ENCODE measurements at places on chromosomes 5 and 9. TPM values are rescaled to one million over a fixed set of nuclear protein-coding genes. Genes with fewer than 3 reads are reported as not detected.

GPRIN1 gene
- 4.6 TPM for total RNA-seq

CCNJL gene
- total RNA-seq = not detected

LVRN gene
- total RNA-seq = 0.11 TPM

PDCD1LG2 gene
- not detected for total RNA-seq

CDO1 gene
- total RNA-seq = not detected

STC2 gene
- total RNA-seq = not detected

CA9 gene
- 26.8 TPM for total RNA-seq

MSX2 gene
- not detected for total RNA-seq

PLPPR1 gene
- not detected for total RNA-seq

DNA sequence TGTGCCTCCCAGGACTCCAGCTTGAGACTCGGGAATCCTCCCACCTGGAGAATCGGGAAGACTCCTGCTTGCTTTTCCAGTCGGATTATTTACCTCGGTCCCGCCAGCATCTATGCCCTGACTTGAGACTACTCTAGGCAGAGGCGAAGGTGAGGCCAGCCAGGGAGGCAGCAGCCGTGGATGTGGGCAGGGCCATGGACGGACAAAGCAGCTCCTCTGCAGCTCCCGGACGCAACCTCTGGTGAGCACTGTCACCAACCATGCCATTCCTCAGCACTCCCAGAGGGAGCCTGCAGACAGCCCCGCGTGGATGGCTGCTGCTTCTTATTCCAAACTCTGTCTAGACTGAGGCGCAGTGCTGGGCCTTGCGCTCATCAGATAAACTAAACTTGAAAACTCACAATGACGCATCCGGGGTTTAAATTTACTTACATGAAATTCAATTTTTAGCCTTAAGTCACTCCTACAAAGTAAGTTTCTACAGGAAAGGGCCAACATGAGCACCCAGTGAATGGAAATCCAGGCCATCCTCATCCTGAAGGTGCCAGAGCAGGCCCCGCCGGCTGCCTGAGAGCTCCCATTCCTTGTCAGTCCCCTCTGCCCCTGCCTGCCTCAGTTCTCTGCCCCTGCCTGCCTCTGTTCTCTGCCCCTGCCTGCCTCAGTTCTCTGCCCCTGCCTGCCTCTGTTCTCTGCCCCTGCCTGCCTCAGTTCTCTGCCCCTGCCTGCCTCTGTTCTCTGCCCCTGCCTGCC lies 17.8 kb downstream of the MED10 start:
- no peaks in the 10 kb centered on the region for H3K4me1 ChIP-seq
- no peak overlapping the region for H3K4me3 ChIP-seq

DNA sequence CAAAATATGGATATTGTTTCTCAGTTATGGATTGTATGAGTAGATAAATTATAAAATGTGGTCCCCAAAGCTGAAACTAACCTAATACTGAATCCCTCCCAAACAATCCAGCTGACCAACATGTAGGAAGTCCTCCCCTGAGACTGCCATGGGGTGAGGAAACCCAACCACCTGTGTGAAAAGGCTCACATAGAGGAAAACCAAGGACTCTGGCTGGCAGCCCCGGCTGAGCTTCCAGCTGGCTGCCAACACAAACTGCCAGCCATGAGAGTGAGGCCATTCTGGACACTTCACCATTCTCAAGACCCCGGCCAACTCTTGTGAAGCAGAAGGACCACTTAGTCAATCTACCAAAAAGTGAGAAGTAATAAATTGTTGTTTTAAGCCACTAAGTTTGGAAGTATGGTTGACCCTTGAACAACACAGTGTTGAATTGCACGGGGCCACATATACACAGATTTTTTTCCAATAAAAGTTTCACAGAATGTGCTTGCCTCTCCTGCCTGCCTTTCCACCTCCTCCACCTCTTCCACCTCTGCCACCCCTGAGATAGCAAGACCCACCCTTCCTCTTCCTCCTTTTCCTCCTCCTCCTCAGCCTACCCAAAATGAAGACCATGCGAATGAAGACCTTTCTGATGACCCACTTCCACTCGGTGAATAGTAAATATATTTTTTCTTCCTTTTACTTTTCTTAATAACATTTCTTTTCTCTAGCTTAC lies 15.3 kb upstream of the NRG2 start:
- H3K4me3 ChIP-seq = no peak overlapping the region
- no peaks in the 10 kb centered on the region for H3K36me3 ChIP-seq
- no peaks in the 10 kb centered on the region for H3K4me1 ChIP-seq

GRCh38 chr5:73328640-73329039 lies 119.9 kb downstream of the FOXD1 start:
- H3K27me3 ChIP-seq = no peaks in the 10 kb centered on the region
- no peak overlapping the region for H3K4me3 ChIP-seq
- no peak overlapping the region for H3K27ac ChIP-seq
- H3K36me3 ChIP-seq = no peaks in the 10 kb centered on the region
- H3K4me1 ChIP-seq = no peaks in the 10 kb centered on the region
- no peak for DNase-seq

DNA sequence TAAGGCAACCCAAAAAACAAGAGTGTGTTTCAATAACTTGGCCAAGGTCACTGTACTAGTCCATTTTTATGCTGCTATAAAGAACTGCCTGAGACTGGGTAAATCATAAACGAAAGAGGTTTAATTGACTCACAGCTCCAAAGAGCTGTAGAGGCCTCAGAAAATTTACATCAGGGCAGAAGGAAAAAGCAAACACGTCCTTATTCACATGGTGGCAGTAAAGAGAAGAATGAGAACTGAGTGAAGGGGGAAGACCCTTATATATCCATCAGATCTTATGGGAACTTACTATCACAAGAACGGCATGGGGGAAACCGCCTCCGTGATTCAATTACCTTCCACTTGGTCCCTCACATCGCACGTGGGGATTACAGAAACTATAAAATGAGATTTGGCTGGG lies 64.3 kb upstream of the CAMK4 start:
- H3K4me3 ChIP-seq = no peak overlapping the region
- no peak overlapping the region for H3K27ac ChIP-seq
- no peaks in the 10 kb centered on the region for H3K4me1 ChIP-seq

- H3K27ac ChIP-seq = no peak overlapping the region
- no peak overlapping the region for H3K4me3 ChIP-seq
- H3K27me3 ChIP-seq = no peaks in the 10 kb centered on the region
These were observed 97.3 kb downstream of the PAPPA start for GRCh38 chr9:116250891-116251290.

- DNase-seq = no peak
- 0 out of 2 replicates have a peak, but pooled peaks cover 5% of the 10 kb centered on the region for H3K27me3 ChIP-seq
- no peaks in the 10 kb centered on the region for H3K36me3 ChIP-seq
- no peak overlapping the region for H3K4me3 ChIP-seq
- H3K27ac ChIP-seq = no peak overlapping the region
These were observed 37.9 kb downstream of the PLEKHG4B start for GRCh38 chr5:129820-130219.

GRCh38 chr9:4515958-4516375 lies 25.7 kb downstream of the SLC1A1 start:
- no peaks in the 10 kb centered on the region for H3K36me3 ChIP-seq
- H3K27ac ChIP-seq = no peak overlapping the region
- no peaks in the 10 kb centered on the region for H3K4me1 ChIP-seq
- H3K4me3 ChIP-seq = no peak overlapping the region

DNA sequence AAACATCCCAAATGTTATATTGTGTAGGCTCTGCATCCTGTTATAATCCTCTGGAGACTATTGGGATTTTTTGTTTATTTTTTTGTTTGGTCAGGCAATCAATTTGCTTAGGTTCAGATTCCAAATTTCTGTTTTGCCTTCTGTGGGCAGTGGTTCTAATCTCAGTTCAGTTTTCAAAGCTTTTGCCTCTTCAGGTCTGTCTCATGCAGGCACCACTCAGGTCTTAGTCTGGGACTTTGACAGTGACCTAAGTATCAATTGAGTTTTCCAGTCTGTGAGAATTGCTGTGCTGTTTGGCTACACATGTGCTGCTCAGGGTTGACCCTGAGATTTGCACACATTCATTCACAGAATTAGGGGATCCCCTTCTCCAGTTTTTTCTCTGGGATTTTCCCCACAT lies 14.1 kb downstream of the SNX2 start:
- no peak overlapping the region for H3K27ac ChIP-seq
- no peak overlapping the region for H3K4me3 ChIP-seq
- peaks cover 16% of the 10 kb centered on the region for H3K36me3 ChIP-seq
- DNase-seq = no peak
- no peaks in the 10 kb centered on the region for H3K4me1 ChIP-seq
- no peaks in the 10 kb centered on the region for H3K27me3 ChIP-seq

DNA sequence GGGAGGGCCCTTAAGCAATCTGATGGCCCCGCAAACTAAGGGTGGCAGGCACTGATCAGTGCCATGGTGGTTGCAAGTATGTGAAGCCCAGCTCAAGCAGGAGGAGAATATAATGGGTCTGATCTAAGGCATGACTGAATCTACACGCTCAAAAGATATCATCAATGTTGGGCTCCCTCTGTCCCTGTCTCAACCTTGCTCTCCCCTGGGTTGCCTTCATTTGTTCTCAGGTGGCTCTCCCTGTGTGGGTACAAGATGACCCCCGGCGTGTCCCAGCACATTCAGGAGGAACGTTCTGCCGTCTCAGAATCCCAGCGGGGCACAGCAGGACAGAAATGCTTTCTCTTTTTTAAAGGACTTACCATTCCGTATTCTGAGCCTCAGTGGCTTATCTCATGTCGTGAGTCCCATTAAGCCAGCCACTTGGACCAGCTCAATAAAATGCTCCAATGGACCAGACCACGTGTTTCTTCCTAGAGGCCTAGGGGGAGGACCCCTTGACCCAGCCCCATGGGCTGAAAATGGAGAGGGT lies 12.0 kb upstream of the RNF130 start:
- no peak overlapping the region for H3K27ac ChIP-seq
- H3K27me3 ChIP-seq = no peaks in the 10 kb centered on the region
- H3K4me3 ChIP-seq = no peak overlapping the region

DNA sequence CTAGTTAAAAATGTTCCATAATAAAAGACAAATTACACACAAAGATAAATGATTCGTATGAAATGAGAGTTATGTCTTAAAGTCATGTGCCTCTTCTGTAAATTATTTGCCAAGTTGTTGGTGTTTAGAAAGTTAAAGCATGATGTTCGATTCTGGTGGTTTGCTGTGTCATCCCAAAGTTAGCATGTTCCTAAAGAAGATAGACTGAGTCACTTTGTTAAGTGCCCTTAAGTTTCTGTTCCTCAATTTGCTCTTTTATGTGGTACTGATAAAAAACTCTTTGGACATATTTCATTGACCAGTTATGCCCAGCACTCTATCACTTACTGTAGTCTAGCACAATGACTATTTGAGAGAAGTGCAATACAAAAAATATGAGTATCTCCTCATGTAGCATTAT lies 366.9 kb upstream of the ZNF608 start:
- no peaks in the 10 kb centered on the region for H3K27me3 ChIP-seq
- H3K4me1 ChIP-seq = no peaks in the 10 kb centered on the region
- H3K27ac ChIP-seq = no peak overlapping the region
- no peak for DNase-seq

GRCh38 chr5:137696481-137696880 lies 39.4 kb downstream of the KLHL3 start:
- H3K4me3 ChIP-seq = no peak overlapping the region
- no peak for DNase-seq
- no peak overlapping the region for H3K27ac ChIP-seq
- no peaks in the 10 kb centered on the region for H3K4me1 ChIP-seq
- no peaks in the 10 kb centered on the region for H3K36me3 ChIP-seq
- no peaks in the 10 kb centered on the region for H3K27me3 ChIP-seq

- H3K27me3 ChIP-seq = no peaks in the 10 kb centered on the region
- DNase-seq = no peak
- no peak overlapping the region for H3K4me3 ChIP-seq
- no peaks in the 10 kb centered on the region for H3K36me3 ChIP-seq
- H3K4me1 ChIP-seq = peaks cover 6% of the 10 kb centered on the region
- H3K27ac ChIP-seq = no peak overlapping the region
These were observed 143.6 kb downstream of the CDH9 start for GRCh38 chr5:26894719-26895263.

- H3K27me3 ChIP-seq = no peaks in the 10 kb centered on the region
- no peak for DNase-seq
- H3K27ac ChIP-seq = no peak overlapping the region
- H3K36me3 ChIP-seq = no peaks in the 10 kb centered on the region
- H3K4me3 ChIP-seq = no peak overlapping the region
- no peaks in the 10 kb centered on the region for H3K4me1 ChIP-seq
These were observed 279.4 kb downstream of the FBXL17 start for GRCh38 chr5:108102463-108102862.

- no peaks in the 10 kb centered on the region for H3K36me3 ChIP-seq
- DNase-seq = no peak
- H3K27me3 ChIP-seq = no peaks in the 10 kb centered on the region
- H3K27ac ChIP-seq = no peak overlapping the region
- no peaks in the 10 kb centered on the region for H3K4me1 ChIP-seq
These were observed 74.9 kb upstream of the VCAN start for GRCh38 chr5:83396662-83397061.

GRCh38 chr5:91373006-91373405 lies 10.1 kb downstream of the ARRDC3 start:
- H3K36me3 ChIP-seq = peaks cover 89% of the 10 kb centered on the region
- no peak overlapping the region for H3K4me3 ChIP-seq
- H3K27ac ChIP-seq = no peak overlapping the region

GRCh38 chr9:34884747-34885189 lies 73.3 kb upstream of the PHF24 start:
- no peaks in the 10 kb centered on the region for H3K27me3 ChIP-seq
- no peaks in the 10 kb centered on the region for H3K36me3 ChIP-seq
- no peak overlapping the region for H3K27ac ChIP-seq
- no peak overlapping the region for H3K4me3 ChIP-seq
- H3K4me1 ChIP-seq = peaks cover 7% of the 10 kb centered on the region

DNA sequence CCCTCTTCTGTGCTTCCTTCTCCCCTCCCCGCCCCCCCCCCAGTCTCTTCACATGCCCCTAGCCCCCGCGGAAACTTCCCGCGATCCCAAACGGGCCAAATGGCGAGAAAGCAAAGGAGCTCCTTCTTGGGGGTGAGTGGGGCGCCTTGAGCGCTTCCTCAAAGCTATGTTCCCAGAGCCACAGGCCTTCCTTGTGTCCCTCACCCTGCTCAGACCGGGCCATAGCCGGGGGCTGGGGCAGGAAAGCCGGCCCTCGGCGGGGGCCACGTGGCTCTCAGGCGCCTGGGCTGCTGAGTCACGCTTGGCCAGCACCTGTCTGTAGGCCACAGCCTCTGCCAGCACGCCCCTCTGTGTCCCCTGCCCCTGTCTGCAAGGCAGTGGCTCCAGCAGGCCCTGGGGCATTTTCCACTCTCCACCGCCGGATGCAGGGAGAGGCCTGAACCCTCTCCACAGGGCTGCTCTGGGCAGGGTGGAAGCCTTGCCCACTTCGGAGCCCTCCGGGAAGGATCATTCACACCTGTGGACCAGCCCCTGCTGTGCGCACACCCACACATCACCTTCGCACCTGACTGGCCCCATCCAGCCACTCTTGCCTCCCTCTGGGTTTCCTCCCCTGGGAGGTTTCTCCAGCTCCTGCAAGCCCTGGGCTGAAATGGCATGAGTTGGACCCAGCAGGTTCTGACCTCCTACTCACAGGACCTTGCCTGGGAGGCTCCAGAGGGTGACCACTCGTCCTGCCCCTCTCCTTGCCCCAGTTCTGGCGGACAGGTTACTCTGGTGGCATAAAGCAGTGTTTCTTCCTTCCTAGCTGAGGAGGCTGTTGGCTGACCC lies 1.2 kb upstream of the SQSTM1 start:
- no peaks in the 10 kb centered on the region for H3K27me3 ChIP-seq
- peaks cover 36% of the 10 kb centered on the region for H3K4me1 ChIP-seq
- peaks cover 12% of the 10 kb centered on the region for H3K36me3 ChIP-seq
- peak overlapping the region; percentile 75 for H3K27ac ChIP-seq
- H3K4me3 ChIP-seq = peak overlapping the region; percentile 96
- DNase-seq = peak; percentile 73

GRCh38 chr5:7576023-7576715 lies 180.2 kb downstream of the ADCY2 start:
- H3K27ac ChIP-seq = no peak overlapping the region
- DNase-seq = no peak
- H3K27me3 ChIP-seq = no peaks in the 10 kb centered on the region
- no peaks in the 10 kb centered on the region for H3K36me3 ChIP-seq
